ENCODE measurements at places on chromosomes 6 and 20.

GRCh38 chr6:105326833-105327770, 75.8 kb downstream of the PREP start:
- DNase-seq, result no peak

DNA sequence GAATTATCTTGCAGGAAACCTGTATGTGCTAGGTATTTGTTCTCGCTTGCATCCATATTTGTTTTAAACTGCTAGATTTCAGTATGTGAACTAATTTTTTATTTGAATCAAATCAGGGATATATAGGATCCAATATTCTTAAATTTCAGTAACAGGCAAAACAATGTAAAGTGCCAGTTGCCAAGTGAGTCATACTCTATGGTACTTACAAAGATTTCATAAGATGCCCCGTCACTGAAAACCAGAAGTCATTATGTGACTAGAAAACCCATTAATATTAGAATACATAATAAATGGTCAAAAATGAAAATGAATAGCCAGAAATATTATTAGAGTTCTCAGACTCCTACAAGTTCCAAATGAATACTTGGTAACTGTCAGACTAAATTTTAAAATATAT, 481.2 kb downstream of the TFAP2A start:
- no peak for DNase-seq

GRCh38 chr6:113907102-113907815, 50.1 kb downstream of the MARCKS start:
- DNase-seq, result no peak

GRCh38 chr6:154569156-154569862, 58.8 kb upstream of the CNKSR3 start:
- no peak for DNase-seq

DNA sequence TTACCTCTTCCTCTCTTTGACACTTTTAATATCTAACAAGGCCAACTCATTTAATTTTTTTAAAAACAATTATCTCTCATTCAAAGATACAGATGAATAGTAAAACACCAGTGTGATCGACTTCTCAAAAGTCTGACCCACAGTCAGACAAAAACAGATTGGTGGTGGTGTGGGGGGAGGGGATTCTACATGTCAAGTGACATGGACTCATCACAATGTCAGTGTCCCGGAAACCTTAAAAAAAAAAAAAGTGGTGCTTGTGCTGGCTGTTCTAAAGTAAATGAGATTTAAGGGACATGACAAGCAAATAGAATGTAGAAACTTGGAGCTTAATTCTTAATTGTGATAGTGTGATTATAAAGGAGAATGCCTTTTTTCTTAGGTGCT, 16.3 kb upstream of the RFPL4B start:
- no peak for DNase-seq

- no peak for DNase-seq
Observed at GRCh38 chr20:45305262-45305661, 1.4 kb upstream of the RBPJL start.

DNA sequence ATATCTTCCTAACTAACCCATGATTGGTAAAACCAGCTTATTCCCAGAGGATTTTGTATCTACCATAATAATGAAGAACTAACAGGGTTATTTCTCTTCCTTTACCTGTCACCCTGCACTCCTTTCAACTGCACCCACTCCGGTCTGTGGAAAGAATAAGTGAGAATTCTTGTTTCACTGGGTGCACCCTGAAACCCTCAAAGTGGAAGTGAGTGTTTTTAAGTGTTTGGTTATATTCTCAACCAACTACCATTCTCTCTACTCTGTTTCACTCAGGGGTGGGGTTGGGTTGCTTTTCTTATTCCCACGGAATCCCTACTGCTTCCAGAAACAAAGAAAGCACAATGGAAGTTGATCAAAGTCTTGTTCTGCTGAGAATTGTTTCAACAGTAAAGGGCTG, 42.6 kb upstream of the KHDRBS2 start:
- DNase-seq, result no peak

- no peak for DNase-seq
Observed at GRCh38 chr20:36499723-36500501, 41.4 kb upstream of the MYL9 start.

- DNase-seq, result no peak
Observed at GRCh38 chr6:71419217-71420094, 130.8 kb downstream of the OGFRL1 start.

- DNase-seq, result no peak
Observed at GRCh38 chr20:40451552-40451951, 237.5 kb downstream of the MAFB start.

- no peak for DNase-seq
Observed at GRCh38 chr6:40891131-40891530, 147.9 kb downstream of the UNC5CL start.

DNA sequence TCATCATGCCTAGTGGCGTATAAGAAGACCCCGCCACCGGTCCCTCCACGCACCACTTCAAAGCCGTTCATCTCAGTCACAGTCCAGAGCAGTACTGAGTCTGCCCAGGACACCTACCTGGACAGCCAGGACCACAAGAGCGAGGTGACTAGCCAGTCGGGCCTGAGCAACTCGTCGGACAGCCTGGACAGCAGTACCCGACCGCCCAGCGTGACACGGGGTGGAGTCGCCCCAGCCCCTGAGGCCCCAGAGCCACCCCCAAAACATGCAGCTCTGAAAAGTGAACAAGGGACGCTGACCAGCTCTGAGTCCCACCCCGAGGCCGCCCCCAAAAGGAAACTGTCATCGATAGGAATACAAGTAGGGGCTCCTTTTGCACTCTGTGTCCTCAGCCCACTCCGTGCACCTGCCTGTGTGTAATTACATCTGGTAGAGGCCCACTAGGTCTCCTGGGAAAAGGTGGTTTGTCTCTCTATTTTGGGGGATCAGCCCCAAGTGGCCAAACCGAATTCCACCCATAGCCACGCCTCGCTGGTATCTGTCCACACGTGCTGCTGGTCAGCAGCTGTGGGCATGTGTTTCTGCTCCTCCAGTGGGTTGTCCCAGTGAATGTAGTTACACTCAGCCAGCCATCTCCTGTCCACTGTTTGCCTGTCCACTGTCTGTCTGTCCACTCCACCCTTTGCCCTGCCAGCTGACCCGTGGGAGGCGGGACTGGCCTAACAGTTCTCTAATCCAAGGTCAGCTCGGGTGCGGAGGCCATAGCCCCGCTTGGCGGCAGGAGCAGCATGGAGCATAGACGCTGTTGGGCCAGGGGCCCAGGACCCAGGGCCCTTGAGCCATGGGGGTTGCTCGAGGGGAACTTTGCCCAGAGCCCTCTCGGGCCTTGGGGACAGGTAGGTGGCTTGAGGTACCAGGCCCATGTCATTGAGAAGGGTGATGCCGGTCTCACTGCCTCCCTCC, 44.3 kb upstream of the MYL9 start:
- no peak for DNase-seq

- DNase-seq, result no peak
Observed at GRCh38 chr6:29828471-29828797, 809 bp downstream of the HLA-G start.

- DNase-seq, result no peak
Observed at GRCh38 chr6:42762426-42762859, 16.5 kb upstream of the TBCC start.

DNA sequence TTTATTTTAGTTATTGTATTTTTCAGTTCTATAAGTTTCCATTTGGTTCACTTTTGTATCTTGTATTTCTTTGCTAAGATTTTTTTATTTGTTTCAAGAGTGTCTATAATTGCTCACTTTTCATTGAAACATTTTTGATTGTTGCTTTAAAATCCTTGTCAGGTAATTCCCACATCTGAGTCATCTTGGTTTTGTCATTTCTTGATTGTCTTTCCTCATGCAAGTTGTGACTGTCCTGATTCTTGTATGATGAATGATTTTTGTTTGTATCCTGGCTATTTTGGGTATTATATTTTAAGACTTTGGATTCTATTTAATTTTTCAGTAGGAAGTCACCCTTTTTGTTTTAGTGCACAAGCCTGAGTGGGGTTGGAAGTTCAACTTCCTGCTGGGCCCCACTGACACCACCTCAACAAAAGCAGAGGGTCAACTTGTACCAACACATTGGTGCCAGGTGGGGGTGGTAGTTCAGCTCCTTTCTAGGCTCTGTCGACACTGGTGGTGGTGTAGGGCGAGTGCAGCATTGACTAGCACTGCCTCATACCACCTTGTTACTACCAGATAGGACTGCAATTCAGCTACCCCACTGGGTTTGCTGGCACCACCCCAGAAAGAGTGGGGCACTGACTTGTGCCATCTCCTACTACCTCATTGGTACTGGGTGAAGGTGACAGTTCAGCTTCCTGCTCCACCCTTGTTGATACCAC, 8.8 kb downstream of the RSPH3 start:
- no peak for DNase-seq

- no peak for DNase-seq
Observed at GRCh38 chr20:2932498-2932897, 59.2 kb downstream of the PTPRA start.

DNA sequence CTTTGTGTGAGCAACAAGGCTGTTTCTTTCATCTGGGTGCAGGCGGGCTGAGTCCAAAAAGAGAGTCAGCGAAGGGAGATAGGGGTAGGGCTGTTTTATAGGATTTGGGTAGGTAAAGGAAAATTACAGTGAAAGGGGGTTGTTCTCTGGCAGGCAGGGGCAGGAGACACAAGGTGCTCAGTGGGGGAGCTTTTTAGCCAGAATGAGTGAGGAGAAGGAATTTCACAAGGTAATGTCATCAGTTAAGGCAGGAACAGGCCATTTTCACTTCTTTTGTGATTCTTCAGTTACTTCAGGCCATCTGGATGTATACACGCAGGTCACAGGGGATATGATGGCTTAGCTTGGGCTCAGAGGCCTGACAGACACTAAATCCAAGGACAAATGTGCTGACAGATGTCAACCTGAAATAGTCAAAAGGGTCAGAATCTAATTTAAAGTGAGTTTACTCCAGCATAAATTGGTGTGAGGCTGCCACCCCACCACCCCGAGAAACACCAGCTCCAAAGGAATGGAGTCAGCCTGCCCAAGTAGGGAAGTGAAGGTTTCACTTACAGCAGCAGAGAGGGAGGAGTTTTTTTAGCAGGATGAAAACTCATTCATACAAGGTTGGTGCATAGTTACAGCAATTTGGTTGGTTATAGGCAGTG, 560.0 kb upstream of the CDH4 start:
- DNase-seq, result no peak

- DNase-seq, result no peak
Observed at GRCh38 chr20:16350465-16350864, 222.8 kb downstream of the KIF16B start.

GRCh38 chr6:14476793-14477531, 359.4 kb downstream of the CD83 start:
- no peak for DNase-seq

DNA sequence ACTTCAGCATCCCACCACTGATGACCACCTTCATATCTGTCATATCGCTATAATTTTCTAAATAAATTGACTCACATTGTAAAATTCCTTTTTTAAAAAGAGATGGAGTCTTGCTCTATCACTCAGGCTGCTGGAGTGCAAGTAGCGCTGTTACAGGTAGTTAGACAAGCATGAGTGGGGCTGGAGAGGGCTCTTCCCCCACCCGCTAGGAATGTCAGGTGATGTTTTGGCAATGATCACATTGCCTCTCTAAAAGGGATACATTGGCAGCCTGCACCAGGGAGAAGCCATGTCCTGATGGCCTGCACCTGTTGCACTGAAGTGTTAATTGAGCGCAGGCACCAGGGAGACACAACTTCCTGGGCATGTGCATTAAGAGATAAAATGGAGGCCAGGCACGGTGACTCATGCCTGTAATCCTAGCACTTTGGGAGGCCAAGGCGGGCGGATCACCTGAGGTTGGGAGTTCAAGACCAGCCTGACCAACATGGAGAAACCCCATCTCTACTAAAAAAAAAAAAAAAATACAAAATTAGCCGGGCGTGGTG, 16.9 kb upstream of the SLC22A16 start:
- no peak for DNase-seq

- no peak for DNase-seq
Observed at GRCh38 chr20:48482790-48483189, 345.0 kb downstream of the PREX1 start.

DNA sequence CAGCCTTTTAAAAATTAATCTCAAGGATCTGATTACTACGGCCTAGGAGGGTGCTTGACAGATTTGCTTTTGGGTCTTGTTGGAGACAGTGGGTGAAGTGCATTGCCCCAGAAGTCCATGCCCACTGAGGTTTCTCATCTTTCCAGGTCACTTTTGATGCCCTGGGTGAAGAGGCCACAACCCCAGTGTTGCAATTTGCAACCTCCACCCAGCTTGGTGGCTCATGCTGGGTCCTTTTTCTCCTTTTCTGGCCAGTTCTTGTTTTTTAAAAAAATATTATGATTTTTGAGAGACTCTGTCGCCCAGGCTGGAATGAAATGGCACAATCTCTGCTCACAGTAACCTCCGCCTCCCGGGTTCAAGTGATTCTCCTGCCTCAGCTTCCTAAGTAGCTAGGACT, 9.4 kb downstream of the STX11 start:
- no peak for DNase-seq

DNA sequence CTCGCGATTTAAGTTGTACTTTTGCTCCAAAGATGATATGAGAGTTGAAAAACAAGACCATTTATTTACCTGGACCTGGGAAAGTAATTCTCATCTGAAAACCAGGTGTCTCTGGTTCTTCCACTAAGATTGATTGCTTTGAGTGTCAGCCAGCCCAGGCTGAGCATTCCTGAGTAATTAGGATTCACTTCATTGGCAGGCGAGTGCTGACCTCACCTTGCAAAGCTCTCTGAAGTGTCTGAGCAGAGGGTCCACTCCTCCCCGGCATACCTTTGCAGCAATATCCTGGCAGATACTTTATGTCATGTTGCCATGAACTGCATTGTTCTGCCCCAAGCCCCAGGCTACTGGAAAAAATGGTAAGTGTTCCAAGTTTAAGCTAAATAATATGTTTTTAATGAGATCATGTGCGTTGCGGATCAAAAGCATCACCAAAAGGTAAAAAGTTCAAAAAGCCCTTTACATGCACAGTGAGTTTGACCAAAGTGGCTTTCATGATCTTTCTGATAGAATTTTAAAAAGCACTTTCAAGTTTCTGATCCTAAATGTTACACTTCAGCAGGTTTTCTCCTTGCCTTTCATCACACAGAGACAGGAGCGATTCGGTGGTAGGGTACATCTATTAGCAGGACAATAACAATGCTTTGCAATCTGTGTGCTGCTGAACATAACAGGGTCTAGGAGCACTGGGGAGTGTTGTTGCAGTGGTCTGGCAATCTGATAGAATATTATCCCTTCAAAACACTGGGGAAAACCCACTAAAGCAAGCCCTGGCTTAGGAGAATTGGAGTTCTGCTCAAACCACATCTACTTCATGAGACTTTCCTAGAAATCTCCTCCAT, 127.8 kb upstream of the EEF1E1 start:
- no peak for DNase-seq

DNA sequence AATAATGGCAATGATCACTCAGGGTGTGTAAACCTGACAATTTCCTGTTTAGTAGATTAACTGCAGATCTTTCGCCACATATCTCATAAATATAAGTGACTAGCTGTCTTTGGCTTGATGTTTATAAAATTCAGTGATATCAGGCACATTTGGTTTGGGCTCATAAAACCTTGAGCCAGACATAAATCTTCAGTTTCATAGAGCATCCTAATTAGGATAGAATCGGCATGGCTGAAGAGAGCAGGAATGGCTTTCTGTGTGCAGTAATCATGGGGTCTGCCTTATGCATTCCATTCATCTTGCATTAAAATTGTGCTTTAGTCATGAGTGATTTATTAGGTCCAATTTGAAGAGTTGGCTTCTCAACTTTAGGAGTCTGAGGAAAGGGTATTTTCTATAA, 27.2 kb downstream of the AIG1 start:
- DNase-seq, result no peak

All from Right ventricle myocardium inferior (tissue), 1 donor.